Midbrain (tissue), 1 donor: ENCODE measurements at places on chromosomes 3 and 15.

- DNase-seq, result no peak
These were observed 51.3 kb downstream of the TBL1XR1 start for GRCh38 chr3:177145954-177146353.

GRCh38 chr15:35540885-35541284, 5.1 kb downstream of the DPH6 start:
- no peak for DNase-seq

- no peak for DNase-seq
These were observed 598.3 kb downstream of the SI start for GRCh38 chr3:164479978-164480377.

- DNase-seq, result no peak
These were observed 3.1 kb downstream of the ACAA1 start for GRCh38 chr3:38133557-38134405.

DNA sequence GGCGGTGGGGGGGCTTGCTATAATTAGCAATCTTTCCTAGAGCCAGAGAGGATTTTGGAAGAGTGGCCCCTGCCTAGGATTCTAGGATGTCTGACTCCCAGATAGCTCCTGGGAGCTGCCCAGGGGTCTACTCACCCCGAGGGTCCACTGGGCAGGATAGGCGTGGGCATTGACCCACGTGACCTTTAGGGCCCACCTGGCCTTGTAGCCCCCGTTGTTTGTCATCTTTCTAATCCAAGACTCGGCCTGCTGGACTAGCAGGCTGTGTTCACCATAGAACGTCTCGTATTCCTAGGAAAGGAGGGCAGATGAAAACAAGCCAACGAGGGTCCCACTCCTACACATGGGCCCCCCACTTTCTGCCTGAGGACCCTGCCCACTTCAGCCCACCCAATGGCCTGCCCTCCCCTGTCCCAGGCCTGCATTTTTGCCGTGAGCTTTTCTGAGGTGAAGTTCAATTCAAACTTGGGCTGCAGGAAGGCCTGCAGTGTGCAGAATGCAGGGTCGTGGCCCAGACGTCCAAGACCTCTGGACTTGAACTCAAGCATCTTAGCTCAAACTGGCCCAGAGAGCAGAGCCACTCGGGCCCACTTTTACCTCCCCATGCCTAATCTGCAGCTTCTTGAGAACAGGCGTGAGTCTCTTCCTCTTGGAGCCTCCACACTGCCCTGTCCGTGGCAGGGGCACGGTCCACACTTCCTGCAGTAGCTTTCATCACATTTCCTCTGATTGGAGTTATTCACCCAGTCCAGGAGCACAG, 41.5 kb downstream of the MUC4 start:
- DNase-seq, result no peak

DNA sequence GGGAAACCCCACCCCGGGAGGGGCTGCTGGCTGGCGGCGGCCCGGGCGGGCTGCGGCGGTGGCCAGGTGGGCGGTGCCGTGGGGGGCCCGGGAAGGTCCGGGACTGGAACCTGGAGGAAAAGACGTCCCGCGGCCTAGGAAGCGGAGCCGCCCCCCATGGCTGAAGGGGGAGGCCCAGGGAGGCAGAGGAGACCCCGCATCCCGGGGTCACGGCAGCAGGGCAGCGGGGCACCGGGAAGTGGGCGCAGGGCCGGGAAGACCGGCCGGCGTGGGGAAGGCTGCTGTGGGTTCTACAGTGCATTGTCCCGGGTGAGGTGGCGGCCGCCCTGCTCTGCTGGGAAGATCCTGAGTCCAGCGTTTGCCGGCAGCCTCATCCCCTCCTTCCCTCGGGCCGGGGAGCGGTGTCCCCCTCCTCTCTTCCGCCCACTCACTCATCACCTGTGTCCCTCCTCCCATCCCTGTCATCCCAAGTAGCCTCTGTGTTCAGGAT, 525 bp upstream of the FSTL1 start:
- DNase-seq, result no peak

DNA sequence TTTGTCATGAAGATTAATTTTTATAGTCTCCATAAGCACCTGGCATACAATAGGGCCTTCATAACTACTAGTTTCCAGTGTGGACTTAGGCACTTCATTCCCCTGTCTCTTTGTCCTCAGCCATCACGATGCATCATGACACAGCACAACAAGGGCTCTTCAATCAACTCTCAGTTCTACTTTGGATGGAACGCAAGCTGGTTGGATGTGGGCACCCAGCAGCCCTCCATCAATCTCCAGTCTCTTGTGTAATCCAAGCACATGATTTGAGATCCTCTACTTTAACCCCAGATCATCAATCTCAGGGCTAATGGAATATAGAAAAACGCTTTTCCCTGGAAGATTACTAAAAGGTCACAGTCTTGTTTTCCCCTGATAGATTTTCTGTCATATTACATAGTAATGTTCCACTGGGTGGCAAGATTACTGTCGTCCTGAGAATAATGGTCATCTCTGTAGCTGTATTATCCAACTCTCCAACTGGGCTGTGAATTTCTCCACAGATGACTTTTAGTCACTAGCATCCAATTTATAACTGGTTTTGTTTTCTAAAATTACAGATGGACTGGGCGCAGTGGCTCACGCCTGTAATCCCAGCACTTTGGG, 22.9 kb upstream of the CHRNA7 start:
- DNase-seq, result no peak

GRCh38 chr15:28068930-28069329, 30.2 kb downstream of the OCA2 start:
- no peak for DNase-seq

- DNase-seq, result no peak
These were observed 111.8 kb downstream of the SSR3 start for GRCh38 chr3:156443079-156443478.

- DNase-seq, result peak; percentile 19
These were observed 14.6 kb upstream of the NRROS start for GRCh38 chr3:196624907-196625306.

DNA sequence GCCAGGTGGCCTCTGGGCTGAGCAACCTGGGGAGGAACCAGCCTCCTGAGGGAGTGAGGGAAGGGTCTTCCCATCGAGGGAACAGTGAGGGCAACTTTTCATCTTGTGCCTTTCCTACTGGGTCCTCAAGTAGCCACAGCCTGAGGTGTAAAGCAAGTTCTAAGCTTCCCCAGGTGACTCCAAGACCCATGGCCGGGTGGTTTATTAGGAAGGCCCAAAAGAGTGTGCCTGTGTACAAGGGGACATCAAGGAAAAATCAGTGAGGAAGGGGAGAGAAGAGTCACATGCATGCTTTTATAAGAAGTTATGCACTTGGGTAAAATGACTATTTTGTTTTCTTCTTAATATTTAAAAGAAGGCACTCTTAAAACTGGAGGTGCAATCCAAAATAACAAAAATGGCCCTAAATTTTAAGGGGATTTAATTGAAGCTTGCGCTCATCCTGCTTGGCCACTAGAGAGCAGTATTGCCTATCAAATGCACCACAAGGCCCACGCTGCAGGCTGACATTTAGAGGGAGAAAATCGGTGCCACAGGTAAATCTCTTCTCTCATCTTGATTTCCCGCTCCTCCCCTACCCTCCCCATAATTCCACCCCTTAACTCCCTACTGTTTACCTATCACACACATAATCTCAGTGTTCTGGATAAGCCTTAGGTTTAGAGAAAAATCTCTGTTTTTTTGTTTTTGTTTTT, 6.7 kb downstream of the NANOGP8 start:
- DNase-seq, result peak; percentile 68

DNA sequence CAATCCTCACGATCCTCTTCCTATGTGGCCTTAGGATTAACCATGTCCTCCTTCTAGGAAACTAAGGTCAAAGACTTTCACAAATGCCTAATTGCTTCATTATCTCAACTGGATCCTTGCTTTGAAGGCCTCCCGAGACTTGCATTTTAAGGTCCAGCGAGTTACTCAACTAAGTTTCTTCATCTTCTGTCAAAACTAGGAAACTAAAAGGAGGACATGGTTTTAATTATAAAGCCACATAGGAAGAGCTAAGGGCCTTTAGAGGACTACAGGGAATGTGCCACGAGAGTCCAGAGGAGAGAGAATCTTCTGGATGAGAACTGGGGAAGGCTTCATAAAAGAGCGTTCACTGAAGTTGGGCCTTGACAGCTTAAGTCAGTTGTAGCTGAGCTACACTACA, 87.8 kb upstream of the LPP start:
- DNase-seq, result no peak

DNA sequence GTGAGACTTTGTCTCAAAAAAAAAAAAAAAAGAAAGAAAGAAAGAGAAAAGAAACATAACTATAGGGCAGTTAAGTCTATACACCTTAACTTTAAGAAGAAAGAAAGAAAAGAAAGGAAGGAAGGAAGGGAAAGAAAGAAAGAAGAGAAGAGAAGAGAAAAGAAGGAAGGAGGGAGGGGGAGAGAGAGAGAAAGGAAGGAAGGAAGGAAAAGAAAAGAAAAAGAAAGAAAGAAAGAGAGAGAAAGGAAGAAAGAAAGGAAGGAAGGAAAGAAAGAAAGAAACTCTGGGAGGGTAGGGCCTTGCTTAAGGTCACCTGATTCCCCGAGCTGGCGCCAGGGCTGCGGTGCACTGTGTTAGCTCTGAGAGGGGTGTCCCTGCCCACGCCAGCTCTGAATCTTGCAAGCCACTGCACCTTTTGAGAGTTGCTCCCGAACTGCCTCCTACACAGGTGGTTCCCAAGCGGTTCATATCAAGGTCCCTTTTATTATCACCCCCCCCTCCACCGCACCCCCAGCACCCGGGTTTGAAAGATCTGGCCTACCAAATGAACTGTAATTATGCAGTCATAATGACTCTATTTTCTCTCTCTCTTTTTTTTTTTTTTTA, 39.2 kb upstream of the VPS8 start:
- no peak for DNase-seq

GRCh38 chr15:80159811-80160569, 7.2 kb downstream of the FAH start:
- no peak for DNase-seq

DNA sequence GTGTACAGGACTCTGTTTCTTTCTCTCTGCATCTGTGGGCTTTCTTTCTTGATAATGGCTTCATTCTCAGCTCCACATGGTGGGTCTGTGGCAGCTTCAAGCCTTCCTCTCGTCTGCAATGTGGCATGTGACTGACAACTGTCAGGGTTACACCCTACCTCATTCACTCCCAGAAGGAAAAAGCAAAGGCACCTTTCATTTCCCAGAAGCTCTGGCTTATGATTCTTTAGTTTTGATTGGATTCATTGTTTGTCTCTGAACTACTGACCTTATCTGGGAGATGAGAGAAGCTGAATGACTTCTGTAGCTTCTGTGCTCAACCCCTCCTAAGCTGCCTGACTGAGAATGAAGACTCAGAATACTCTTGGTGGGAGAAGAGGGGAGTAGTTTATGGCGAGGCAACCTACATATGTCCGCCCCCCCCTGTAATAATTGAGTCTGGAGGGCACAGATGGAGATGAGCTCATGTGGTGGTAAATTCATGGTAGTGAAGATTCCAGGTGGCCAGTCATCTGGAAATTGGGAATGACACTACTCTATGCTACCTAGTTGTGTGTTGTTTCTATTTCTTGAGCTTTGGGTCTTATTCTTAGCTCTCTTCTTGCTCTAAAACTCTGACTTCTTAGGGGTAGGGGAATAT, 38.4 kb downstream of the KCNAB1 start:
- no peak for DNase-seq

- no peak for DNase-seq
These were observed 16.0 kb upstream of the SRP14 start for GRCh38 chr15:40054855-40055575.

- DNase-seq, result no peak
These were observed 5.1 kb downstream of the TMOD2 start for GRCh38 chr15:51756482-51756881.

- peak; percentile 73 for DNase-seq
These were observed 62.9 kb downstream of the ATG7 start for GRCh38 chr3:11335056-11335608.

- no peak for DNase-seq
These were observed 23.6 kb downstream of the TLNRD1 start for GRCh38 chr15:81024265-81024872.

- DNase-seq, result no peak
These were observed 25.5 kb downstream of the ESYT3 start for GRCh38 chr3:138459619-138460535.

- DNase-seq, result no peak
These were observed at the start of gene PCOLCE2 for GRCh38 chr3:142888481-142889211. Gene PCOLCE2, minus strand, starts transcription at chr3:142889083. Its CDS starts 187 bp downstream, at chr3:142888896.

- no peak for DNase-seq
These were observed 1043.5 kb upstream of the ALCAM start for GRCh38 chr3:104323226-104323625.

DNA sequence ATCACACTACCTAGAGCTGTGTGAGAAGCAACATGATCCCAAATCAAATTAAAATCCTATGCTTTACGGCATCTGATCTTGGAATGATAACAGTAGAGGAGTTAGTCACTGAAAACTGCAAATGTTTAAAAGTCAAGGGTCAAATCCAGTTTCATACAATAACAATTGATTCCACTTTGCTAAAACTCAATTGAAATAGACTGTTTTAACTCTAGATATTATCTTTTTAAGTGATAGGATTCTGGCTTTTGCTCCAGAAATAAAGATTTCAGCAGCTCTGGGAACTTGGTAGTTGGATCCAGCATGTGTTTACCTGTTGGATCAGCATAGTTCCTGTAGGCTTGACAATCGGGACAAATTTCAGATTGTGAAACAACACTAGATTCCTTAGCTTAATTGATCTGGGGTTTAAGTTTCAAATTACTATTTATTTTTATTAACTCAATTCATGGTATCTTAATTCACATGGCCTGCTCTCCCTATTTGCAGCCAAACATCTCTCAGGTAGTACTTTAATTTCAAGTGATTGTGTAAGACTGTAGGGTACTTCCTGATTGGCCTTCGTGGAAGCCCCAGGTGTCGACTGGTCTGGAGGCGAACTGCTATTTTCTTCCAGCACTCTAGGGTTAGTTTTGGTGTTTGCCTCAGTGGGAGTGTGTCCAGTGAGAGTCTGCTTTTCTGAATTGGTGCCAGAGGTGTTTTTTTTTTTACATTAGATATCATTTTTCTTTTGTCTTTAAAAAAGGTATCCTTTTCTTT, 16.6 kb downstream of the NFKBIZ start:
- no peak for DNase-seq

DNA sequence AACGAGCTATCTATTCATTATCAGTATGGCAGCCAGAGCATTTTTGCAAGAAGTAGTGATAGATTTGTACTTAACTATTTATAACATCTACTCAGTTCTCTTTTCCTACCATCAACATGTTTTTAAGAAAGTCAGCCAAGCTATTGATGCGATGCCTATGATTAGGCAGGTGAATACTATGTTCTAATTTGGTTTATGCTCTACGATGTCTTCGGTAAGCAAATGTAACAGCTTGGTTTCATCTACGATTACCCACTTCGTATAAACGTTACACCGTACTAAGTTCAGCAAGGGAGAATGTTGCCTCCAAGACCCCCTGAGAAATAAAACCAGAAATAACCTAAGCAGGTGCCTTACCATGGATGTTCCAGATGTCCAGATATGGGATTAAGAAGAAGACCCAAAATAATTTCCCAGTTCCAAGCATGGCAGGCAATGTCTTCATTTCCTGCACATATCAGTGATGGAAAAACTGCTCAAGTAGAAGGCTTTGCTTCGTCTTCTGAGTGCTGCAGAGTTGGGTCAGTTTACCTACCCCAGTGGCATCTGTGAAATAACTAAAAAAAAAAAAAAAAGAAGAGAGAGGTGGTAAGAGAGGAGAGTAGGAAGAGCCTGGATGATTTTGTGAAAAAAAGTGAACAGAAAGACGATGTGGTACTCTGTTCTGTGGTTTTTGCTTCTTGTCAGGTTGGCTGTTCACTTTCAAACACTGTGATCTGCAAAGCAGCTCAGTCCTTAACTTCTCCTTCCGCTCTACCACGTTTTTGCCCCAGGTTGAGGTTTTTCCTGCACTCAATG, at the start of gene BTLA:
Gene BTLA, minus strand, starts transcription at position 559 of the 798 bp plus-strand sequence. Its CDS starts 114 bp downstream, at position 445.
- DNase-seq, result no peak

GRCh38 chr3:11953778-11954177, 50.4 kb upstream of the SYN2 start:
- no peak for DNase-seq

- DNase-seq, result no peak
These were observed 48.8 kb upstream of the CMTM8 start for GRCh38 chr3:32189693-32190092.
